ENCODE measurements at places on chromosomes 12 and 14.
A peak's percentile ranks its signal among the peaks of the same experiment; 100 is the strongest.

DNA sequence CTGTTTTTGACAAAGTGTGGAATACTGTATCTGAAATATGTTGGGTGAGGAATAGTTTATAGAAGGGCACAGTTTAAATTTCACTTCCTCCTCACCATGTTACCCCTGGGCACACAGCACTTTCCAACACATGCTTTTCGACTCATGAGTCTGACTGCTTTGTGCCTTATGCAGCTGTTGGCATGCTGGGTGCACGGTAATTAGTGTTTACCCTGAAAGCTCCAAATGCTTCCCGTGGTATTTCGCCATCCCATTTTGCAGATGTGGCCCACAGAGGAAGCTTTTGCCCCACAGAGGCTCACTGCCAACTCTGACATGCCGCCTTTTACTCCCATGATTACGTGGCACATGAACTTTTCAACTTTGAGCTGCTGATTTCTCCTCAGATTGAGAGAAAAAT, 168.6 kb downstream of the PRKCH start:
- DNase-seq, result peak; percentile 88

GRCh38 chr14:36315159-36315853, 5.1 kb downstream of the MBIP start:
- DNase-seq, result no peak

- DNase-seq, result peak; percentile 99
Observed at GRCh38 chr14:83632375-83632774, 1897.6 kb upstream of the FLRT2 start.

- no peak for DNase-seq
Observed at GRCh38 chr14:63032076-63032475, 13.2 kb downstream of the KCNH5 start.

- DNase-seq, result peak; percentile 96
Observed at GRCh38 chr12:823028-823698, 70.8 kb downstream of the WNK1 start.

DNA sequence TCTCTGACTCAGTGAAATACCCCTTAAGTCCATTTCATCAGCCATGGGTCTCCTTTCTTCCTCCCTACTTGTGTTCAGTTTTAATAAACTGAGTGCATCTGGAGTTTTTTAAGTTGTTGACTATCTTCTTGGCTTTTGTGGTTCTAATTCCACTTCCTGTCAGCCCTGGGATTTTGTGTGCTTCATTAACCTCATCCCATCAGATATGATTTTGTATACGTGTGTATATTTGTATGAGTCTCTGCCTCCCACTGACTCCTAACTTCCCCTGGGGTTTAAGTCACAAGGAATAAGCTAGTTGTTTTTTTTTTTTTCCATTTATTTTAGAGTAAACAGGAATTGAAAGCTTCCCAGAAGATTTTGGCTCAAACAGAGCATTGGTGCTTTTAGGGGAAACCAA, 62.7 kb downstream of the TTLL5 start:
- DNase-seq, result no peak

DNA sequence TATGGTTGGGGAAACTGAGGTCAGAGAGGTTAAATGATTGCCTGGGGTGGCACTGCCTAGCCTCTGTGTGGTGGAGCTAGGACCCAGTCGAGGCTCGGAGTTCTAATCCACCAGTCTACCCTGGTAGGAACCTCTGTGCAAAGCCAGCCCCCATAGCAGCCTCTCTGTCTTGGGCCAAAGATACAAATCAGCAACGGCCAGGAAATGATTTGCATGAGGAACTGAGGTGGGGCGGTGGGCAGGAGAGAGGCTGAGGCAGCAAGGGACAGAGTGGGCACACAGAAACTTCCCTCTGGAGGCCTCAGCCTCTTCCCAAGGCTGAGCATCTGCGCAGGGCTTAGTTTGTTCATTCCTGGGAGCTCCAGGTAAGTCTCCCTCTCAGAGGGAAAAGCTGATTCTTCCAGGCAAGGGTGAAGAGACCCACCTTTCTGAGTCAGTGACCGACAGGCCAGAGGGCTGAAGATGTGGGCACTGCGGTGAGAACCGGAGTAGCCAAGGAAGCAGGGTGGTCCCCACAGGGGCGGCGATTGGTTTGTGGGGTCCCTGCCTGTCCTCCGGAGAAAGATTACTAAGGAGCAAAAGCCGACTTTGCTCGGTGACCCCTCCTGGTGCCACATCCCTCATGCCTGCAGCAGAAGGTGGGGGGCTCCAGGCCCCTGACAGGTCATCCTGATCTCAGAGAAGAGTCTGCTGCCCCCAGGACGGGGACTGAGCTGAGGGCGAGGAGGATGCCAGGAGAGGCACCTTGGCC, 134.6 kb downstream of the CACNA1C start:
- DNase-seq, result no peak

DNA sequence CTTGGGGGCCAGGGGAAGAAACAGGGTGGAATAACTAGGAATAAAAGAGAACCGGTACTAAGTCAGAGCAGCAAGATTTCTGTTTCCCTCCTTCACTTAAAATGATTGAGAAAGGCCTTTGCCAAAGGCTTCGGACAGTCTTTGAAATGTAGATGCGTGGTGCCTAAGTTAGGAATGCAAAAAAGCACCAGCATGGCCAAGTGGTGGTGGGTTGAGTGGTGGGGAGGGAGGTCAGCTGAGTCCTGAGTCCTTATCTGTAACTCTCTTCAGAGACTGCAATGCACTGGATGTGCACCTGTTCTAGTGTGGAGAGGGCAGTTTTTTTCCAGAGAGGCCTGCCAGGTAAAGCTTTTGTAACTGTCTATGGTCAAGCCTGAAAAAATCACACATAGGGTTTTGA, 919.9 kb downstream of the FSCB start:
- no peak for DNase-seq

DNA sequence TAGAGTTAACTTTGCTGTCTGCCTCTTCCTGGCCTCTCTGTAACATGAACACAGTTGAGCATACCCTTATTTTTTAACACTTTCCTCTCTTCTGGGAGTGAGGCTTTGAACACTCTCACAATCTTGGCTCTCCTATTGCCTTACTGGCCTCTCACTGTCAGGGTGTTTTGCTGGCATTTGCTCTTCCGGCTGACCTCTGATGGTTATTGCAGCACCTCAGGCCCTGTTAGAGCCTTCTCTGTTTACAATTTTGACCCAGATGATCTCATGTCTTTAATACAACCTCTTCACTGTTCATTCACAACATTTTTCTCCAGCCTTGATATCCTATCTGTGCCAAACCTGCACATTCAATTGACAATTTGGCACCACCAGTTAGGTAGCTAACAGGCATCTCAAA, 357.8 kb upstream of the USP15 start:
- no peak for DNase-seq

GRCh38 chr14:69682621-69683263, 71.3 kb downstream of the SUSD6 start:
- DNase-seq, result peak; percentile 4

GRCh38 chr12:107130830-107131611, 37.7 kb upstream of the CRY1 start:
- DNase-seq, result no peak

- DNase-seq, result no peak
Observed at GRCh38 chr14:92945959-92946846, 23.3 kb downstream of the CHGA start.

DNA sequence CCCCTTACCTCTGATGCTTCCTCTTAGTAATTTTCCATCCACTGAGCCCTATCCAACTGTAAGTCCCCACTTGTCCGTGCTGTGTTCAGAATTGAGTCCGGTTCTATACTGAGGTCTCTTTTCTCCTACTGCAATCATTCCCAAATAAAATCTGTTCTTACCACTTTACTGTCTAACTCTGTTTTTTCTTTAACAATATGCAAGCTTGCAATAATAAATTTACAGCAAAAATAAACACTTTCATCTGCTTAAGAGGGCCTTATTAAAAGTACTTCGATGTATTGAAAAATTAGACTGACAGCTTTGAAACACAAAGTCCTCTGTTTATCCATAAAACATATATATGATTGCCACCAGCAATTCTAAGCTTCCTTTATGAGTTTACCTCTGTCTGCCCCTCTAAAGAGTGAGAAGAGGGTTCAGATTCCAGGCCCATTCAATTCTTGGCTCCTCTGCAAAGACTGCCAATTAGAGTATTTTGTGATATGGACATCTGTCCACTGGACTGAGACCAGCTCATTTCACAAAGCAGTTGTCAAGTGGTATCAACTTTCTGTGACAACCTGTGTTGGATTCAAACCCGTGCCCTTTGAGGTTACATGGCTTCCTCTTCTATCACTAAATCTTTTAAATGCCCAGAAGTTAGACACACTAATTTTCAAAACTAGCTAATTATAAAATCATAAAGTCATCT, 39.9 kb upstream of the G2E3 start:
- no peak for DNase-seq

- no peak for DNase-seq
Observed at GRCh38 chr12:5390174-5390799, 41.6 kb upstream of the NTF3 start.

GRCh38 chr12:44464180-44464579, 411.9 kb downstream of the NELL2 start:
- DNase-seq, result no peak

DNA sequence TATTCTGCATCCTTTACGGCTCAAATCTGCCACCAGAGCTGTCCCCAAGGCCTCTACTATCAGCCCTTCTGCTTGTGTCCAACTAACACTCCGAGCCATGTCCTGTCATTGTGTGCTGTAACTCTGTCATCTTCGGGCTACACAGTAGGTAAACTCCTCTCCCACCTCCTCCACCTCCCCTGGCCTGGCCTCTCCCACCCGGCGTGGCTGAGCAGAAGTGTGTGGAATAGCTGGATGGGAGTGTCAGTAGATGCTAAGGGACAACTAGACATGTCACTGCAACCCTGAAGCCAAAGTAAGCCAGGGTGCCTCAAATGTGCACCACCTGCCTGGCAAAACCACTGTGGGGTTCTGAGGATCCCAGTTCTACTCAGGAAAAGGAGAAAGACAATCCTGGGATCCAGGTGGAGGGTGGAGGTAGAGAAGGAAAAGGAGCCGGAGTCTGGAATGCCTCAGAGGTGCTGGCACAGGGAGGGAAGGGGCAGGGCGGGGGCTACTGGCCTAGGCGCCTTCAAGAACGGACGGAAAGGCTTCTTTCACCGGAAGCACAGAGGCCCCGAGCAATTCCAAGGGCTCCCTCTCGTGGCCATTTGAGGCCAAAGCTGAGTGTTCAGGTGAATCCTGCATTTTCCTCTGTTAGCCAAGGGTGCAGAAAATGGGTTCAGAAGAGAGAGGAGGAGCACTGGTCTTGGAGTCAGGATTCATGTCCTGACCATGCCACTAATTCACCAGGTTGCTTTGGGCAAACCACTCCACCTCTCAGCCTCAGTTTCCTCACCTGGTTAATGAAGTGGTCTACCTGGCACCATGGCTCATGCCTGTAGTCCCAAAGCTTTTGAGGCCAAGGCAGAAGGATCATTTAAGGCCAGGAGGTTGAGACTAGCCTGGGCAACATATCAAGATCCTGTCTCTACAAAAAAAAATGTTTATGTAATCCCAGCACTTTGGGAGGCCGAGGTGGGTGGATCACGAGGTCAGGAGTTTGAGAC, 20.5 kb upstream of the FAM181A start:
- peak; percentile 43 for DNase-seq

GRCh38 chr12:130707571-130707891, 8.6 kb downstream of the RIMBP2 start:
- no peak for DNase-seq

GRCh38 chr14:93064411-93065271, 51.1 kb downstream of the ITPK1 start:
- DNase-seq, result peak; percentile 19

- DNase-seq, result no peak
Observed at GRCh38 chr12:46082490-46083200, 92.3 kb upstream of the SCAF11 start.

DNA sequence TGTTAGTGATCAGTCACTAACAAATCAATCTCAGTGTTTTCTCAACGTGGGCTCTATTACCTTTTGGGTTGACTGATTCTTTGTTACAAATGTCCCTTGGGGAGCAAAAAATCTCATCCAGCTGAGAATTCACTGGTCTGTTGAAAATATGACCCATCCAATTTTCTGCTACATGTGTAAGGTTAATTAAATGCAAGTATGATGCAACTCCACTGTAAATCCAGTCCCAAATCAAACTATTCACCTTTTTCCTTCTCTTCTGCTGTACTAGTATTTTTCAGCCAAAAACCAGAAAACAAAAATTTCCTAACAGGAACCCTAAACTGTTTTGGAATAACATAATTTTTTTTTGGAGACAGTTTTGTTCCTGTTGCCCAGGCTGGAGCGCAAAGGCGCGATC, 2.2 kb downstream of the ERH start:
- no peak for DNase-seq

All from MV-4-11 (cell line).